Stimulated activated CD8-positive, alpha-beta memory T cell treated with anti-CD3 and anti-CD28 coated beads, Interleukin-4, amount 100 ng/mL, for 4 hours (primary cell): ENCODE measurements at places on chromosomes 1 and 21.

GRCh38 chr1:14756589-14757285 lies 158.3 kb downstream of the KAZN start:
- no peak for DNase-seq

DNA sequence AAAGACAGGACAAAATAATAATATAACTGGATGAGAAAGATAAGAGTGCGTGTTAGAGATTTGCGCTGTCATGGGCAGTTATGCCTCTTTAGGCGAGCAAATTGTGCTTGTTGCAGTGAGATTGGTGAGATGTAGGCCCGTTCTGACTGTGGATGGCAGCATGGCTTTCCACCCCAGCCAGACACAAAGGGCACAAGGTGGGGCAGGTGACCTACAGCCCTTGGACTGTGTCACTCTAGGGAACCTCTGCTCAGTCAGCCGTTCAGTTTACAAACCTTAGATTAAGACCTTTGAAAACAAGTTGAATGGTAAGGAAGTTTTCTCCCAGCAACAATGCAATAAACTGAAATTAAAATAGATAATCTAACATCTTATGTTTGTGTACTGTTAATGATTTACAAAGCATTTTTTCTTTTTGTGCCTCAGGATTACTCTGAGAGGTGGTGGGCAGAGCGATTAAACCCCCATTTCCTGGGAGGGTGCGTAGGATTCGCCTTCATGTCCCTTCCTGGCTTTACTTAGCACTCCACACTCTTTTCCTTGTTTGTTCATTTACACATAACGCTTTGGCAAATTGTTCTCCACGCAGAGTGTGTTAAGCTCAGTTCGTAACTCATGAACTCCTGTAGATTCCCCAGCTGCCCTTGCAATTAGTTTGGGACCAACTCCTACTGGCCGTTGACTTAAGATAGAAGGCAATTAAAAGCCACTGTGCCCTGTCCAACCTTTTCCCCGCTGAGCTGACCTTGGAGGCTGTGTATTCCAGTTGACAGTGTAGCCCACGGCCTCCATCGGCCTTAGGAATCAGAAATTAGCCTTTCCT lies 58.1 kb upstream of the IGSF5 start:
- no peak for DNase-seq

GRCh38 chr1:155910621-155911121 lies 478 bp downstream of the RIT1 start:
- no peak for DNase-seq

DNA sequence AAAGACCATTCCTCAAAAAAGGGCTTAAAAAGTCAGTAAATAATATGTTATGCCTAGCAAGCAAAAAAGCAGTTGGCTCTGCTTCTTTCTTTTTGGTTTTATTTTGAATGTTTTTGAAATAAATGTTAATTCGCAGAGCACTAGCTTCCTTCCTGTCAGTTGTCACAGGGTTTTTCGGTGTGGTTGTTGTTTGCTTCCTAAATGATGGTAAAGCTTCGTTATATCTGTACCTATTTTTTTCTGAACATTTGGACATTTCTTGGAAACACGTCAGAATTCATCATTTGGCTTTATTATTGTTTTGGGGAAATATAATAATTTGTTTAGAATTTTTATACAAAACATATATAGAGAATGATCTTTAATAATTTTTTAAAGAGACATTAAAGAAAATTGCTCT lies 351.9 kb upstream of the SGIP1 start:
- no peak for DNase-seq

GRCh38 chr1:10795276-10796021 lies 997 bp downstream of the CASZ1 start:
- no peak for DNase-seq

DNA sequence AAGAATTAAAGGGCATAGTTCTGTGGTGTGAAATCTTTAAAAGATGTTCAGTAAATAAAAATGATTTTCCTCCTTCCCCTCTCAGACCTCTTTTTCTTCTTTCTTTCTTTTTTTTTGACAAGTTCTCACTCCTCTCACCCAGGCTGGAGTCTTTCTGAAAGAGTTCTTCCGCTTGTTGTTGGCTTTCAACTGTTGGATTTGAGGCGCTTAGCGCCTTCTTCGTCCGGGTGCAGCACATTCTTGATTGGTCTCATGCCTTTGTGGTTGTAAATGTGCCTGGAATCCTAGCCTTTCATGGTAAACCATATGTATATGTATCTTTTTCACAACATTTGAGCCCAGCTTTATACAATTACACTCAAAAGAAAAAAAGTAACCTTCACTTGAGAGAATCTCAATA lies 980 bp upstream of the METTL18 start:
- no peak for DNase-seq

- no peak for DNase-seq
These were observed 6.4 kb downstream of the COL8A2 start for GRCh38 chr1:36118447-36119204.

- no peak for DNase-seq
These were observed 1.2 kb downstream of the MAPKAPK2 start for GRCh38 chr1:206685769-206686477.

- no peak for DNase-seq
These were observed 129.1 kb downstream of the ATP1B1 start for GRCh38 chr1:169235568-169235967.

DNA sequence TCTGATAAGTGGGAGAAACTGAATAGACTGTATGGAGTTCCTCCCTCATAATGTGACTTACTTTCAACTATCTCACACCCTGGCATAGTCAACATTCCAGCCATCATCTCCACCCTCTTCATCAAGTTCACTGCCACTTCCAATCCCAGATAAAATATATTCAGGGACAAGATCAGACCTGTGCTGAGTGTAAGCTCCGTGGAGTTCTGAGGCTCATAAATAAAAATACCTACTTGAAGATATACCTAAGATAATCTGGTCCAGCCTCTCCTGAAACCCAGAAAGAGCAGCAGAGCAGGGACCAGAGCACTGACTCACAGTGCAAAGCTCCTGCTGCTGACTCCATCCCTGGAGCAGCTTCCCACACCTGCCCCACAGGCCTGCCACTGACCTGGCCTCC lies 1.7 kb upstream of the LCE7A start:
- no peak for DNase-seq

- no peak for DNase-seq
These were observed 289.8 kb upstream of the PLXNA2 start for GRCh38 chr1:208533746-208534598.

DNA sequence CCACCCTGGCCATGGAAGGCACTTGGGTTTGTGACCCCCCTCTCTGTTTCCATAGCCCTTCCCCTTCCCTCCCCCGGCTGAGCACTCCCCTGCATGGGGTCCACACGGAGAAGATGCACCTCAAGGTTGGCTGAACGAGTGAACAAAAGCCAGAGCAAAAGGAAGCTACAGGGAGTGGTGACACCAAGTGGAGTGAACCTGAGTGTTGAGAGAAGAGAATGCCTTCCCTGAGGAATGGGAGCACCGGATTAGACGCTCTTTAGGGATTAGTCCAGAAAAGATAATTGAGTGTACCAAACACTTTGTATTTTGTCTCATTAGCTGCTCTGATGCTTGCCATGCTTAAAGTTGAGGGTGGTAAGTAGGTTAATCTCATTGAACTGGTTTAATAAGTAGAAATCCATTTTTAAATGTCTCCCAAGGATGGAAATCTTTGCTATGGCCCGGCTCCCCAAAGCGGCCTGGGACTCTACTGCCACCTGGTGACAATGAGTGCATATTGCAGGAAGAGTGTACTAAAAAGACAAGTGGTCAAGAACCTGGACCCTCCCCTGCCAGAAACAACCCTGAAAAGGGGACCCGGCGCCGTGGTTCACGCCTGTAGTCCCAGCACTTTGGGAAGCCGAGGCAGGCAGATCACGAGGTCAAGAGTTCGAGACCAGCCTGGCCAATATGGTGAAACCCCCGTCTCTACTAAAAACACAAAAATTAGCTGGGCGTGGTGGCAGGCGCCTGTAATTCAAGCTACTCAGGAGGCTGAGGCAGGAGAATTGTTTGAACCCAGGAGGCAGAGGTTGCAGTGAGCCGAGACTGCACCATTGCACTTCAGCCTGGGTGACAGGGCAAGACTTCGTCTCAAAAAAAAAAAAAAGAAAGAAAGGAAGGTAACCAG lies 150.6 kb upstream of the ZC3H12A start:
- no peak for DNase-seq

DNA sequence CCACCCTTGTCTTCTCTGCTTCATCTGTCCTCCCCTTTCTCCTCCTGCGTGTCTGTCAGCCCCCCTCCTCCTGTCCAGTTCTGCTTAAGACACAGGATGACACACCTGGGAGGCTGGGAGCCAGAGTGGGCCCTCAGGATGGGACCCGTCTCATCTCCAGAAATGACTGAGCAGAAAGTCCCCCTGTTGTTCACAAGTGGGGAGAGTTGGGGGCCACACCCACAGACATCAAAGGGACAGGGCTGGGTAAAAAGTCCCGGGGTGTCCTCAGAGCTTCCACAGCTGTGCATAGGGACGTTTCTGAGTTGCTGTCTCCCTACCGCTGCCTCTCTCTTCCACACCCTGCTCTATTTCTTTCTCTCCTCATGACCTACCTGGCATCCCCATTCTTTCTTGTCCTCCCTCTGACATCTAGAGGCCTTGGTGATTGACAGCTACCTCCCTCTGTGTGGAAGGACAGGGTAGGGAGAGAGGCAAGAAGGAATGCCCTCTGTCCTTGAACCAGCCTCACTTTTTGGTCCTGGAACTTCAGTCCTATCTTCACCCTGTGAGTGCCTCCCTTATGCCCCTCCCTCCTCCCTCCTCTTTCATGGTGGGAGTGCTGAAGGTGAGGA lies 19.5 kb upstream of the SH2D2A start:
- DNase-seq: no peak

GRCh38 chr1:239511875-239512274 lies 125.5 kb downstream of the CHRM3 start:
- DNase-seq: no peak

GRCh38 chr1:36534711-36535412 lies 52.1 kb upstream of the CSF3R start:
- DNase-seq: no peak

DNA sequence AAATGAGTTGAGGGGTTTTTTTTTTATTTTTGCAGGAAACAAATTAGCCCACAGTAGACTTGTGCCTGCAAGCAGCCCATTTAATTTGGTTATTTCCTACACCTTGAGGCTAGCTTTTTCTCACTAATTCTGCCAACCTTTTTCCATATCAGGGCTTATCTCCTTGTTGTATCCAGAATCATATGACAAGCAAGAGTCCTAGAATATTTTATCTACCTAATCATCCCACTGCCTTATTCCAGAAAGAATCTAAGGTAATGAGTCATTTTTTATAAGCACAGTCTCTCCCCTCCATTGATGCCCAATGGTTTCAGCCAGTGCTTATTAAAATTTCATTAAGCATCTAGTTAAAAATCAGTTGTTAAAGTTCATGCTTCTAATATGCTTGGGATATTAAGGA lies 324.1 kb downstream of the BARHL2 start:
- no peak for DNase-seq

GRCh38 chr1:24498589-24498988 lies 4.0 kb upstream of the RCAN3 start:
- no peak for DNase-seq

GRCh38 chr1:228917342-228917741 lies 182.1 kb downstream of the RHOU start:
- DNase-seq: no peak

DNA sequence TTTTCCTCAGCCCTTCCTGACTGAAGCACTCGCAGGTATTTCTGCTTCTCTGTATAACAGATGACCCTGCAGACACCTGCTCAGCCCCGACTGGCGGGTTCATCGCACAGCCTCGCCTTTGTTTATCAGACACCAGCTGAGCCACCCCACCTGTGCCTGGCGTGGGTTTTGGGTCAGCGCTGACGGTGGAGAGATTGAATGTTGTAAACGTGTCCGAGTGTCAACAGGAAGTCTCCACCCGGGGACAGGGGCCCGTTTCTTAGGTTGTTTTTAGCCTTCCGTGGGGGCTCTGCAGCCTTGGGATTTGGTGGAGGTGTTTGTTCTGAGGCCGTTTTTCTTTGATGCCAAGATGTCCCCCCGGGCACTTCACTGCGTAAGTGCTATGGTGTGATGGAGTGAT lies 60.1 kb downstream of the COL18A1 start:
- DNase-seq: no peak

- DNase-seq: no peak
These were observed 904 bp upstream of the FHL3 start for GRCh38 chr1:38006008-38006828.

DNA sequence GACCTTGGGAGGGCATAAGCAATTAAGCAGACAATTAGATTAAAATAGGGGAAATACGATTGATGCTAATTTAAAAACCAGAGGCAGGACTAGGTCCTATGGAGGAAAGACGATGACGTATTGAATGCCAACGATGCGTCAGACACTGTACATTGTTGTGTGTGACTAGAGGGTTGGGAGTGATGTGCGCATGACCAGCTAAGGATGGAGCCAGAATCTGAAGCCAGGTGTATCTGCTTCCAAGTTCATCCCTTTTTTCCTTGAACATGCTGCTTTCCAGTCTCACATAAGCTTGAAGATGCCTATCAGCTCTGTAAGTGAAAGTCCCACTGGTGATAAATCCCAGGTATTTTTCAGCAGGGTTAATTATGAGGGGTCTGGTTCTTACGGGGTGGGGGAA lies 576.2 kb downstream of the MATN1 start:
- DNase-seq: no peak

DNA sequence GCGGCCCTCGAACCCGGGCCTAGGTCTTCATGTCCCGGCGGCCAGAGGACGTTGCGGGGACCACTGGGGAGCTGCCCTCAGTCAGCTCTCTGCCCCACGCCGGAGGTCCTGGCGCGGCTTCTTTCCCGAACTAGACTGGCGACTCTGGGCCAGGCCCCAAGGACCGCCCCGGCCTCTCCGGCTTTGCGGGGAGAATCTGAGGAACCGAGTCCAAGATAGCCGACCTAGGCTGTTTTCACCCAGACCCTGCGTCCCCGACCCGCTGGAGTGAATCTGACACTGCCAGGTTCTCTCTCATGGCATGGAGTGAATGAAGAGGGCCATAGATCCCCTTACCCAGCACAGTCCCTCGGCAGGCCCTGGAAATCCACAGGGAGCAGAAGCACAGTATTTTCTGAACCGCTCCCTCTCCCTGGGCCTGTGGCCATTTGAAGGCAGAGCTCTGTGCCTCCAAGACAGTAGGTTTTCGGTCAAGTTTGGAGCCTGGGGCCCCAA lies 9.9 kb upstream of the BARHL2 start:
- no peak for DNase-seq

DNA sequence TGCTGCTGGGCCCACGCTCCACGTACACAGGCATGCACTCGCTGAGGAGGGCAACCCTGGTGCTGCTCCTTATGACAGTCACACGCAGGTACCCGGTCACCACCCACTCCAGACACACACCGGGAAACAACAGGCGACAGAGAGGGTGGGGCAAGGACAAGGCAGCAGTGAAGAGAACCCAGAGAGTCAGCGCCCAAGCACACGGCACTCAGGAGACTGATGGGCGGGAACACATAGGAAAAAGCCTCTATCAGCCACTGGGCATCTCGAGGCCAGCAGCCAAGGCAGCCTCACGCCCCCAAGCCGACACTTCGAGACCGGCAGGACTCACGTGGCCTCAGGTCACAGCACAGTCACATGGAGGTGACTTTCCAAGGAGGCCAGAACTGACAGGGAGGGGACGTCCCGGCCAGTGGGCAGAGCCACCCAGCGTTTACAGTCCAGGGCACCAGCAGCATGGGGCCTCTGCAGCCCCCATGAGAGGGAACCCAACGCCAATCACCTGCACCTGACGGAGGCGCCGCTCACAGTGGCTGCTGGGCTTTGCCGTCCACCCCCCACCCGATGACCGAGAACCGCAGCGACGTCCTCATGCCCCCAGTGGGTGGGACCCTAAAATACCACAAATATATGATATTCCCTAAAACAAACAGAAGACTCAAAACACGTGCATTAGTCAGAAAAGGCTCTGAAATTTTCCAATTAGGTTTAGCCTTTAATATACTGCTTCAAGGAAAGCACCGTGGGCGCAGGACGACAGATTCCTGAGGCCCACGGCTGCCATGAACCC lies 19.7 kb downstream of the PTTG1IP start:
- no peak for DNase-seq

- DNase-seq: no peak
These were observed 27.4 kb upstream of the RC3H1 start for GRCh38 chr1:174049514-174049913.
